ENCODE measurements at places on chromosomes 12 and 14. TPM values are rescaled to one million over a fixed set of nuclear protein-coding genes. Genes with fewer than 3 reads are reported as not detected.

HOXC10 gene
- 11.4 TPM for total RNA-seq

TPH2 gene
- not detected for total RNA-seq

RAD9B gene
- total RNA-seq, result 0.19 TPM

TAS2R19 gene
- total RNA-seq, result 0.39 TPM

RNASE3 gene
- total RNA-seq, result not detected

KLRB1 gene
- total RNA-seq, result not detected

PTCSC3 gene
- not detected for total RNA-seq

STON2 gene
- 81.2 TPM for total RNA-seq

CD4 gene
- not detected for total RNA-seq

ARF3 gene
- total RNA-seq, result 83.3 TPM
